ENCODE measurements at places on chromosomes 5 and 9.

DNA sequence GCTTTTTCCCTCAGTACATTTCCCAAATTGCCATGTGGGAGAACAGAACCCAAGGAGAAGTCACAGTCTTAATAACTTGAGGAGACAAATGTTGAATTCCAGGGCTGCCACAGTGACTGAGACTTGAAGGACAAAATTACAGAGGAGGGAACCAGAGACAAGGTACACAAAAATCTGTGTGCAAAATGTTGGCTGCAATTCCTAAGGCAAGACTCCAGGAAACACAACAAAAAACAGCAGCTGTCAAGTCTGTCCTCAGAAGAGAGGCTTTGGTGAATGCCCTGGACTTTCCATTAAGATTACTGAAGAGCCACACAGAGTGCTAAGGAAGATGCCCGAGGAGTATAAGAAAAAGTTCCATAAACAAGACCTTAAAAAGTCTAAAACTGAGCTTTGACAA lies 21.1 kb downstream of the AP3B1 start:
- no peak for DNase-seq

DNA sequence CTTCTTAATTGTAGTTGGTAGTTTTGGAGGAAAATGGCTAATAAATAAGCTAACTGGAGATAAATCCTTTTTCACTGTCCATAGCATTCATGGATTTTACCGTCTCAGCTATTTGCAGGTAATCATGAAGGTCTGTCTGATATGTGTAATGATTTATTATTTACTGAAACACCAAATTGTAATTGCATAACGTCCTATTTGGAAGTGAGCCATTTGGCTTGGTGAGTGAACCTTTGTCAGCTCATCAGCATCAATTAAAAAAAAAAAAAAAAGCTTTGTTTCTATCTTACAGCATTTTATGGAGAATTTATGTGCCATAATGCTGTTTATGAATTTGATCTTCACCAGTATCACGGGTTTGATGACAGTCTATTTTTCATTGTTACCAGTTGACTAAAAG lies 20.2 kb downstream of the RECK start:
- no peak for DNase-seq

GRCh38 chr5:16992444-16992843 lies 56.4 kb upstream of the MYO10 start:
- no peak for DNase-seq

GRCh38 chr5:102937894-102938293 lies 182.0 kb downstream of the GIN1 start:
- DNase-seq: no peak

- DNase-seq: peak; percentile 5
Measured at GRCh38 chr9:122463828-122464632, 13.7 kb downstream of the OR1J1 start.

DNA sequence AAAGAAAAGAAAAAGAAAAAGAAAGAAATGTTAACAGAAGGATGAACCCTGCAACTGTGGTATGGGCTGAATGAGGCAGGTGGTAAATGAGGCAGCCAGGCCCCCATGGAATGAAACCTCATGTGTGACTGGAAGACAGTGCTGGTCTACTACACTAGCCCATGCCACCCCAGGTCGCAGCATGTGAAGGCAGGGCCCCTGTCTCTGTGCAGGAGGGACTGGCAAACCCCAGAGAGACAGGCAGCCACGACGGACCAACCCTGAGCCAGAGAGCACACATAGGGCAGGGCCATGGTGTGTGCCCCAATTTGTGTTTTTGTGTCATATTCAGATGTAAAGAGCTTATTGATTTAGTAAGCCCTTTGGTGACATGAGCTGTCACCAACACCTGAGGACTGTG lies 198.5 kb downstream of the FBN2 start:
- DNase-seq: no peak

DNA sequence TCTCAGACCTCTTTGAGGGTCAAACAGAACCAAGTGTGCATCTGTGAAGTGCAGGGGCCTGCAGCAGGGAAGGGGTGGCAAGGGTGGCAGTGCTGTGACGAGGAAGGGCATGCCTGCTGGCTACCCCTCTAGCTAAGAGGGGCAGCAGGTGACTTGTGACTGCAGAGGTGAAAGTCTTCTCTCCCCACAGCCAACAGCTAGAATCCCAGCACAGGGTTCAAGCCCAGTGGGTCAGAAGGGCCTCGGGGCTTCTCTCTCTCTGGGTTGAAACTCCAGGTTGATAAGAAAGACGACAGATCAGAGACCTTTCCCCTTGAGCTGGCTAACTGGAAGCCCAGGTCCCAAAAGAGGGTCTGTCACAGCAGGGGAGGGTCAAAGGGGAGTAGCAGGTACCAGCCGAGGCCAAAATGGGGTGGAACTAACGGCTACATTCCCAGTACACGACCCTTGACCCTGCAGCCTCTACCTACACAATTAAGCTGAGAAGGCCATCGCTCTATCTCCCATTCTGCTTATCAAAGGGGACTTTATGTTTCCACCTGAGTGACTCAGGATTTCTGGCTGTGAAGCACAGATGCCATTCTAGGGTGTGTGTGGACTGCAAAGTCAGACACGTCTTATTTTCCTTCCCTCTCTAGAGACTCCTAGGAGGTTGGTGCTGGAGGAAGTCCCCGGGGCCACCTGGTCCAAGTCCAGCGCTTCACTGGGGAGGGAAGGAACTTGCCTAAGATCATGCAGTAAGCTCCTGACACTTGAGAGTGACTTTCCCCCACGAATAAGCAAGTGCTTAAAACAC lies 14.6 kb downstream of the ANKS6 start:
- DNase-seq: no peak

- no peak for DNase-seq
Measured at GRCh38 chr5:149333711-149334443, 11.4 kb upstream of the GRPEL2 start.
